ENCODE measurements at places on chromosomes 6 and 20.

- DNase-seq, result no peak
Measured at GRCh38 chr6:150145830-150146229, 3.0 kb downstream of the PPP1R14C start.

- DNase-seq, result no peak
Measured at GRCh38 chr6:105151644-105152043, 28.2 kb downstream of the POPDC3 start.

DNA sequence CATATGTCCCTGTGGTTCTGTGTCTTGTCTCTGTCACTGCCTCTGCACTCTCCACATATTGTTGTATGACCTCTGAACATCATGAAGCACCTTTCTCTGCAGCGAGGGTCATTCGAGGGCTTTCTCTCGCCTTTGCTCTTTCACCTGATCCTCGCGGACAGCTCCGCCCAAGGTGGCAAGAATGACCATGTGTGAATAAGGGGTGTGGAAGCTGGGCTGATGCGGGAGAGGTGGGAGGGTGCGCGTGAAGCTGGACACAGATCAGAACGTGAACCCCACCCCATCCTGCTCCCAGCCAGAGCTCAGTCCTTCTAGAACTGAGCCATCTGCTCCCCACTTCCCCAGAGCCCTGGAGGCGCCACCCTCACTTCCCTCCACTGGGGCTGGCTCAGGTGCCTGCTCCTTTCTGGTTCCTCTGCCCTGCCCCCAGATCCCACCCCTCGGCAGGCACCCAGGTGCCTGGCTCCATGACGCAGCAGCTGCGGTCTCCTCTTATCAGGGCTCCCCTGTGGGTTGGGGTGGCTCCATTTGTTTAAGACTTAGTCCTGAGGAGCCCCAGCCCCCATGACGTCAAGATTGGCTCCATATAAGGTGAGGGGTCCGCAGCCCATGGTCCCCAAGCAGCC is at the start of gene MUCL3:
MUCL3 (plus strand) TSS at position 613 of the 626 bp plus-strand sequence. CDS start 27 bp downstream, outside the sequence.
- DNase-seq, result no peak

GRCh38 chr6:129486327-129486726 is 223.7 kb downstream of the ARHGAP18 start:
- DNase-seq, result no peak

GRCh38 chr20:11952639-11953038 is 34.9 kb downstream of the BTBD3 start:
- DNase-seq, result no peak

DNA sequence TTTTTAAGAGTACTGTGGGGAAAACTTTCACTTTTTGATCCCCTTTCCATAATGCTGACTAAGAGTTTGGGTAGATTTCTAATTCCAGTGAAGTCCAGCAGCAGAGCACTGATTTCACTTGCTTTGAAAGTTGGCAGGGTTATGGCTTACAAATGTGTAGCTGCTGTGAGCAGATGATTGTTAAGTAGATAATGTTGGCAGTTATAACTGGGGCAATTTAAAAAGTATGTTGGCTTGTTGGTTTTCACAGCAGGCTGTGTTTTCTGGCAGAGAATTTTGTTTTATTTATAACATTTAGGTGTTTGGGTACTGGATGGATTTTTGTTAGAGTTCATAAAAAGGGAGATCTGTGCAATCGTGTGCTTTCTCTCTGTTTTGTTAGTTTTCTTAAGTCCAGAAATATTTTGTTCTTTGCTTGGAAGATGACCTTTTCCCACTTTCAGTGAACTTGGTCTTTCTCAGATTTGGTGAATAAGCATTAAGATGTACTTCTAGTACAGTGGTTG is 31.4 kb downstream of the AFDN start:
- DNase-seq, result no peak

DNA sequence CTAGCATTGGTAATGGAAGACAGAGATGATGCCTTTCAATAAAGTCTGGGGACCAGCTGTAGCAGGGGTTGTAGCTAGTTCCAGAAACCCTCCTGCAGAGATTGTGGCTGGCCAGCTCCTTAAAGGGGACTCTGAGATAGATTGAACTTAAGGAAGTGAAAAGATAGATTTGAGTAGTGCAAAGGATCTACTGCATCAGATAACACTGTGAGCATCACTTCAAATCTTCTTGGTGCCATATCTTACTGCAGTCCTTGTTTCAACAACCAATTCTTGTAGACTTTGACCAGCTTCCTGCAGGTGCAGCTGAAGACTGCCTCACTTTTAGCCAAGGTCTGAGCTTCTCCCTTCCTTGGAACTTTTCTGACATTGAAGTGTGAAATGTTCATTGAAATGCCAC is 14.8 kb upstream of the CEP162 start:
- no peak for DNase-seq

GRCh38 chr20:8933381-8933807 is 135.5 kb upstream of the PLCB4 start:
- no peak for DNase-seq

DNA sequence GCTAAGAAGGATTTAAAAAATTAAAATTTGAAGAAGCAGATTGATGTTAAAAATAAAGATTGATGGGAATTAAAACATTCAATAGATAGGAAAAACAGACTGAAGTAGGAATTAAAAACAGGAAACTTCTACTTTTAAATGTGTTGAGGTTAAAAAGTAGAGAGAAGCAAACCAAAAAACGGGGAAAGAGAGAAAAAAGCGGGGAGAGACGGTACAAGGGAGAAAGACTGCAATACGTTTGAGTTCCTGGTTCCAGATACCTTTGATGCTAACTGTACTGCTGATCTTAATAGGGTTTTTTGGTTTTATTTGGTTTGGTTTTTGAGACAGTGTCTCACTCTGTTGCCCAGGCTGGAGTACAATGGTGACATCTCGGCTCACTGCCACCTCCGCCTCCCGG is 27.0 kb downstream of the LOC128125822 start:
- DNase-seq, result no peak

GRCh38 chr6:128005009-128005408 is 104.2 kb upstream of the THEMIS start:
- DNase-seq, result no peak

DNA sequence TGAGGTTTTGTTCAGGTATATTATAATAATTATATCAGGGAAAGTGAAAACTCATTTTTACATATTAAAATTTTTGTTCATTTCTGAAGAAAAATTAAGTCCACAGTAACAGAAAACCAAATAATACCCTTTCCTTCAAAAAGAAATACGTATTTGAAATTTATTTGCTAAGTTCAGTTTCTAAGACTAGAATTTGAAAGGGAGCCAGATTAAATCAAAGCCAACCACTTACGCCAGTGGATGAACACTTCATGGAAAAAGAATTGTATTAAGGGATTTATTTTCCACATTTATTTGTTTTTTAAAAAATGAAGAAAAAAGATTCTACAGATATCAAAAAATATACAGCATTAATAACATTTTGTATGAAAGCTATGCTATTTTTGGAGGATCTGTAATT is 654.4 kb downstream of the EYS start:
- DNase-seq, result no peak

GRCh38 chr20:58482416-58482815 is 32.8 kb downstream of the APCDD1L start:
- no peak for DNase-seq

- no peak for DNase-seq
Measured at GRCh38 chr6:43229803-43230620, 731 bp upstream of the DNPH1 start.

- no peak for DNase-seq
Measured at GRCh38 chr6:126804332-126805064, 314.0 kb upstream of the RSPO3 start.

GRCh38 chr20:24487648-24488047 is 18.2 kb downstream of the SYNDIG1 start:
- no peak for DNase-seq

DNA sequence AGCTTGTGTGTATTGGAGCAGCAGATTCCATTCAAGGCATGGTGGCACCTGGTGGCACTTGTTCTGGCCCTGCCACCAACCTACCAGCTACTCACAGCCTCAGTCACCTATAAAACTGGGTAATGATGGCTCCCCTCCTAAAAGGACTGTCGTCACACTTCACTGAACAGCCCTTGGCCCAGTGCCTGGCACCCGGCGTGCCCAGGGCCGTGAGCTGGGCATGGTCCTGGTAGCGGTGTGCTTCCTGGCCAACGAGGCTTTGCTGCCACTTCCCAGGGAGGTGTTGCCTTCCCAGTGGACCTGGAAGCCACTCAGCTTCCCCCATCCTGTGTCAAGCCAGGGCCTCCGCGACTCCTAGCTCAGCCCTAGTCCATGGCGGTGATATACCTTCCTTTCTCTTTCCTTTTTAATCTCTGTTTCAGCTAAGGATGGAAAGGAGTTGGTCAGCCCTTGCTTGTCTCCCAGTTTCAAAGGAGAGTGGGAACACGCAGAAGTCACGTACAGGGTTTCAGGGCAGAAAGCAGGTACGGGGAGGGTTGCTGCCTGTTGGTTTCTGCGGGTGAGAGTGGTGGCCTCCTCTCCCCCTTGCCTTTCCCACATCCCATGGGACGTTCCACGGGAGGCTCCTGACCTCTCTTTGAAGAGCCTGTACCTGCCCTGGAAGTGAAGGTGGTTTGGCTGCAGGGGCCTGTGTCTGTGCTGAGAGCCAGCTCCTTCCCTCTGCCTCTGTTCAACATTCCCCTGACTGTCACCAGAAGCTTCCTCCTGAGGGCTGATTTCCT is 25.5 kb downstream of the ENTPD6 start:
- no peak for DNase-seq

- no peak for DNase-seq
Measured at GRCh38 chr6:37257320-37257633, 295 bp upstream of the TBC1D22B start.

GRCh38 chr6:149032599-149033405 is 284.7 kb upstream of the TAB2 start:
- DNase-seq, result no peak

- DNase-seq, result no peak
Measured at GRCh38 chr6:50837589-50838445, 19.1 kb downstream of the TFAP2B start.

DNA sequence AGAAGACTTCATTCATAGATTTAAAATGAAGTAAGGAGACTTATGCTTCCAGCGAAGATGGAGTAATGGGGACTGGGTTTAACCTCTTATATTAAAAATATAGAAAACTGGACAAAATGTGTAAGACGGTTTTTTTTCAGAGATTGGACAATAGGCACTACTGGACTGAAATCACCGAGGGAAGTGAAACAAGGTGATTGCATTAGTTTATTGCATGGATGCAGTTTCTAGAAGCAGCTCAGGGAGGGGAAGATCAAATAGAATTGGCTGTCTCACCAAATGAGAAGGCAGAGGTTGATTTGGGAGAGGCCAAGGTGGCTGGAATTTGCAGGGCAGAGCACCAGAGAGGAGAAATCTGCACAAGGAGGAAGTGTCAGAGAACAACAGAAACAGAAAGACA is 162.6 kb downstream of the DNAH8 start:
- no peak for DNase-seq

GRCh38 chr6:54083287-54083686 is 28.0 kb upstream of the MLIP start:
- DNase-seq, result no peak

DNA sequence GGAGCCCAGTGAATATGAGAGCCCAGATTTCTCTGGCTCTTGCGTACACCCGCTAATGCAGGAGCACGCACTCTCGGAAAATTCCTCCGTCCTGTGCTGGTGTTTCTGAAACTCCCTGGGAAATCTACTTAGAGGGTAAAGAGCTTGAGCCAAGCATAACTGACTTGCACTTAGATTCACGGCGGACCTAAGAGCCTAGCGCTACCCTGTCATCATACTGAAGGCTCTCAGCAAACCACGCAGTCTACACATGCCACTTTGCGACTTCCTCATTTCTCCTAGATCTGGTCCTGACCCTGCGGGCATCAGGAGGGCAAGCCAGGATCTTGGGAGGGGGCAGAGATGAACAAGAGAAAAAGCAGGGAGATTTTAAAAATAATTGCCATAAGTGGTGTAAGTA is 324.7 kb downstream of the CD83 start:
- no peak for DNase-seq

All from esophagus squamous epithelium (tissue), 5 donors.